Neural crest cell (in vitro differentiated cells): ENCODE measurements at places on chromosomes 7 and 10.

DNA sequence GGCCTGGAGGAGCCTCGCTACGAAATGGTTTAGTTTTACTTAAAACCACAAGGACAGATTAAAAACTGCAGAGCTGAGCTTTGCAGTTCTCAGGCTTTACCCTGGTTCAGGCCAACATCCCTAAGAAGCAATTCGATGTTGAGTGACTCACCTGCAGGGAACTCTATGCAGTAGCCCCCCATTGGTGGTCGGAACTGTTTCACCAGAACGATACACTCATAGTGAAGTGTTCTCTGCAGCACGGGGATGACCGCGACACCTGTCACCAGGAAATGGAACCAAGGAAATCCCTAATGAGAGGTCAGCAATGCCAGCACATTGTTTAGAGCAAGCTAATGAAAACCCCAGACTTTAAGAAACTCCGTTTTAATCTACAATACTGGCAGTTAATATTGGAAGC, 18.0 kb downstream of the NUDT5 start:
- DNase-seq: no peak

DNA sequence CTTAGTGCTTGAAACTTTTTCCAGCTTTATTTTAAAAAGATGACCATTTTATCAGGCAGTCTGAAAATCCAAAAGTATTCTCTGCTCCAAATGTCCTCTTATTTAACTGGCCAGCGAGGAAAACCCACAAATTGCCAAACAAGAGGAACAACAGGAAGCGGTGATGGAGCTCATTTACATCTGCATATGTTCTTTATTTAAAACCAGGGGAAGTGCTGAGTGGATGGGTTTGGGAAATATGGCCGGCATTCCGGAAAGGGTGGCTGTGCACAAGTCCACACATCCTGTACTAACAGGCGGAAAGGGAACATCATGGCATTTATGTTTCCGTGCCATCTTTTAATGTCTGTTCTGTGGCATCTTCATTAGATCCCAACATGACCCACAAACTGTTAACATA, 974.5 kb downstream of the LRMDA start:
- DNase-seq: no peak

GRCh38 chr7:8119262-8119661, 142.7 kb downstream of the ICA1 start:
- no peak for DNase-seq

GRCh38 chr7:116517626-116518025, 7.2 kb upstream of the CAV1 start:
- DNase-seq: no peak

GRCh38 chr10:3099291-3100092, 32.1 kb downstream of the PFKP start:
- no peak for DNase-seq

GRCh38 chr7:12712236-12712635, 24.8 kb downstream of the ARL4A start:
- no peak for DNase-seq

GRCh38 chr10:102614888-102615287, 29.4 kb upstream of the TRIM8 start:
- no peak for DNase-seq

DNA sequence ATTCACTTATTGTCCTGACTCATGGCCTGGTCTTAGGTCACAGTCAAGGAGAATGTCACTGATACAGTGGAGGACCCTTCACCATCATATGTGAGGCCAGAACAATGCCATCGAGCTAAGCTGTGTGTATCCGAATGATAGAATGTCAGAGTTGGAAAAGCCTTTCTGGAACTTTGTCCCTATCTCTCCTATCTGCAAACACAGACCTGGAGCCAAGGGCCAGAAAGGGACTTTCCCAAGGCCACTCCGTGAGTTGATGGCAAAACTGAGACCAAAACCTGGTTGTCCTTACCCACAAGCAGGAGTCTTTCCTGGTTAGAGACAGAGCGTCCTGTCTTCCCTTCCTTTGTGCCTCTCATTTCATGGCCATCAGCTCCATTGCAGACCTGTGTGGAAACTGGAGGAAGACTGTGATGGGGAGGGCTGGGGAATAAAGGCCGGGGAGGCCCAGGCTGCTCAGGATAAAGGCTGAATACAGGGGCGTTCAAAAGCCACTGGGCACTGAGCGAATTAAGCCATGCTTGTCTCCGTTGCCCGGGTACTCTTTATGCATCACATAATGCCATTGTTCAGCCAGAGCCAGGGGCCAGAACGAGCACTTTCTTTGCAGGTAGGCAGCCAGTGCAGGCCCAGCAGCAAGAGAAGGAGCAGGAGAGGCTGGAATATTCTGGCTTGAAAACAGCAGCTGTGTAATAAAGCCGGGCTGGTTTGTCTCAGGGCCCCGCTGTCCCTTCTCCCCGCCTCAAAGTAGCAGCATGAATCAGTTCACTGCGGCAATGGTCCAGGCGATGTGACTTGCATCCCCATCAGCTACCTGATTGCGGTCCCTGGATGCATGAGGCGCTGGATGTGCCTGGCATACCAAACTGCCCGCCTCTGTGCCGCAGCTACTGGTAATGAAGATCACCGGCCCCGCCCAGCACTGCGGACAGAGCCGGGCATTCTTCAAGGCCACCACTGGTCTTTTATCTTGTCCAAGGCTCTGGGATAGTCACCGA, 143.0 kb downstream of the RPS24 start:
- peak; percentile 48 for DNase-seq

GRCh38 chr10:50324046-50324445, 72.7 kb upstream of the ASAH2 start:
- no peak for DNase-seq

DNA sequence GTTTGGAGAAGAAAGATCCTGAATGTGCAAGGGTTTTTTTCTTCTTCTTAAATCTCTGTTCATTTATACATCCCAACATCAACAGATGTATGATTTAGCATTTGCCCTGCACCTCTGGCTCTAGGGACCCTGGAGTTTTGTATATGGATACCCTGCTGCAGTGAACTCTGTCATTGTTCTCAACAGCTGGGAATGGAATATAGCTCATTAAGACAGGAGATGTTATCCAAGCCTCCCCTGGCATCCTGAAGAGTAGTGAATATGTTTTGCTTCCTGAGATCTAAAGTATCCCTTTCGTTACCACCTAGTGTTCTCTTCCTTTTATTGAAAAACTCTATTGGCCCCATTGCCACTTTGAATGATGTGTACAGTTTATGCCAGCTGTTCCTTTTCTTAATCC, 275.9 kb downstream of the EXOC4 start:
- DNase-seq: no peak

DNA sequence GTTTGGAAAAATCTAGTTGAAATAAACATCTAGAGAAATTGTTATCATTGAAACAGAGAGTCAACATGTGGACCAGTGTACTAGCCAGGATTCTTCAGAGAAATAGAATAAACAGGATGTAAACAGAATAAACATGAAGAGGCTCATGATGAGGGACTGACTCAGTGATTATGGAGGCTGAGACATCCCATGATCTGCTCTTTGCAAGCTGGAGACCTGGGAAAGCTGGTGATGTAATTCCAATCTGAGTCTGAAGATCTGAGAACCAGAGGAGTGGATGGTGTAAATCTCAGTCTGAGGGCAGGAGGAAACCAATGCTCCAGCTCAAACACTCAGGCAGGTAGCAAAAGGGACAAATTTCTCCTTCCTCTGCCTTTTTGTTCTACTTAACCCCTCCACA, 62.9 kb upstream of the FAM180A start:
- no peak for DNase-seq

DNA sequence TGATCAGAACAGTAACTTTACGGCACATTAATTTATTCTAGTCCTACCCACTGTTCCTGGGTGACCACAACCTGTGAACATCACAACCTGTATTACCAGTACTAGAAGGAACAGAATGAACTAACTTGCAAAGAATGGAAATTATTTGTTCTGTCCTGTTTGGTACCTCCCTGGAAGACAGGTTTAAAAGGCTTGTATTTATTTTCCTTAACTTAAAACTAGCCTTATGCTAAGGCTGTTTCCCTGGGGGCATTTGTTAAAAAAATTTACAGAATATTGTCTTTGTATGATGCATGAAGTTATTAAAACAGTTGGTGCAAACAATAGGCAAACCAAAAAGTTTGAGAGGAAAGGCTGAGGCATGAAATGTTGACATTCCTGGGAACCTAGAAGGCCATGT, 132.7 kb downstream of the DNAJC1 start:
- no peak for DNase-seq

DNA sequence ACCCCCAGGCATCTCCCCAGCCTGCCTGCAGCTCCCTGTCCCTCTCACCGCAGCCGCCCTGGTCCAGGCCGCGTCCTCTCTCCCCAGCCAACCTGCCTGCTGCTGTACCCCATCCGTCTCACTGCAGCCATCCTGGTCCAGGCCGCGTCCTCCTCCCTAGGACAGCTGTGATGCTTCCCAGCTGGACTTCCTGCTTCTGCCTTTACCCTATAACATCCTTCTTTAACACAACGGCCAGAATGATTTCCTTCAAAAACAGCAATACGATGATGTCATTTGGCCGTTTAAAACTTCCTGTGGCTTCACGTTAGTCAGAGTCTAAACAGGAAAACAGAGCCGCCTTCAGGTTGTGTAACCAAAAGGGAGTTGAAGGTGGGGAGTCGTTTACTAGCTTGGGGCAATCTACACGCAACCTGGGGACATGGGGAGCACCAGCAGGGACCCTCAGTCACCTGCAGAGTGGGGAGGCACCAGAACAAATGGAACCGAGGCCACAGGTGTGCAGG, 32.2 kb upstream of the ZFAND2A start:
- no peak for DNase-seq
